Sigmoid colon (tissue), 7 donors: ENCODE measurements at places on chromosomes 4 and X. TPM values are rescaled to one million over a fixed set of nuclear protein-coding genes. Genes with fewer than 3 reads are reported as not detected.

- DNase-seq: no peak
These were observed 52.6 kb downstream of the SGMS2 start for GRCh38 chr4:107877361-107877760.

- peak; percentile 66 for DNase-seq
These were observed 809 bp downstream of the MND1 start for GRCh38 chr4:153345012-153345981.

GRCh38 chrX:119516157-119516702 is 48.0 kb downstream of the SLC25A5 start:
- no peak for DNase-seq

GRCh38 chr4:15683143-15683495 is 1.5 kb downstream of the FAM200B start:
- DNase-seq: no peak

GRCh38 chr4:130043732-130044160 is 947.8 kb downstream of the C4orf33 start:
- no peak for DNase-seq

DNA sequence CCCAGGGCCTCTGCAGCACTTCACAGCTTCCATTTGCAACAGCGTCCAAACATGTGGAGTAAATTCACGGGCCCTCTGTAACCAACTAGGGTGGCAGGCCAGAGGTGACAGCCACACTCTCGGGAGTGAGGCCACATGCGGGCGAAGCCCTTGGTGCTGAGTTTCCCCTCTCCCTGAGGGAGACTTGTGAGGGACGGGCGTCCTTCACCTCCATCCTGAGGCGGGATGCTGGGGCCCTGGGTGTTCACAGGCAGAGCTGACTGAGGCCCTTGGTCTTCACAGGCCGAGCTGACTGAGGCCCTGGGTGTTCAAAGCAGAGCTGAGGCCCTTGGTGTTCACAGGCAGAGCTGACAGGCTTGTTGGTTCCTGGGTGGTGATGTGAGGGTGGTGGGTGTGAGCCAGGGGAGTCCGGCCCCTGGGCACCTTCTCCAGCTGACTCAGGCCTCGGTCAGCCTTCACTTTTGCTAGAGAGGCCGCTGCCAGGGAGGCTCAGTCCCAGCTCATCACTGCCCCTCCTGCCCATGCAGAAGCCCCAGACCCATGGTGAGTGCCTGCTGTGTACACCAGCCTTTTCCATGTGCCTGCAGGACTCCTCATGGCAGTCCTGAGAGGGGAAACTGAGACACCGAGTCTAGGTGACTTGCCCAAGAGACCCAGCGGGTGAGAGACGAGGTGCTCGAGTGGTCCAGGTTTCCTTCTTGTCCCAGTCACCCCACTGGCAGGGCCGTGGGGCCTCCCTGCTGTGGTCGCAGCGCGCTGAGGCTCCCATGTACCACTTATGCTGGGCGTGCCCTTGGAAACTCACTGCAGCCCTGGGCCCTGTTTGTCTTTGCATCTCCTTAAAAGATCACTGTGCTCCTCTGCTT is 8.5 kb downstream of the WFS1 start:
- no peak for DNase-seq

DNA sequence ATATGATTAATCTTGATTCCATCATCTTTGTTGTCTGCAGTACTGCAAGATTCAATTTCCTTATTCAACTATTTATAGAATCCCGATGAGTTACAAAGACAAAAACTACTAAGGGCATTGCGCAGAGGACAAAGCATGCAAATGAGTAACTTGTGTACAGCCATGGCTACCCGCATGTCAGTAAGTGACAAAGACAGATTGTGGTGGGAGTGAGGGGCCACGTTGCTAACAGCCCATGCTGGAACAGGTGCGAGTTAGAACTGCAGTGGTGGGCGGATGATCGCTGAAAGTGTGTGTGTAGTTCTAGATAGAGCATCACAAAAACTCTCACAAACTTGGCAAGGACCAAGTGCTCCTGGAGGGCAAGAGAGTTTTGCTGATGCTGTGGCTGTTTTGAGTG is 49.5 kb downstream of the ACOX3 start:
- DNase-seq: no peak

DNA sequence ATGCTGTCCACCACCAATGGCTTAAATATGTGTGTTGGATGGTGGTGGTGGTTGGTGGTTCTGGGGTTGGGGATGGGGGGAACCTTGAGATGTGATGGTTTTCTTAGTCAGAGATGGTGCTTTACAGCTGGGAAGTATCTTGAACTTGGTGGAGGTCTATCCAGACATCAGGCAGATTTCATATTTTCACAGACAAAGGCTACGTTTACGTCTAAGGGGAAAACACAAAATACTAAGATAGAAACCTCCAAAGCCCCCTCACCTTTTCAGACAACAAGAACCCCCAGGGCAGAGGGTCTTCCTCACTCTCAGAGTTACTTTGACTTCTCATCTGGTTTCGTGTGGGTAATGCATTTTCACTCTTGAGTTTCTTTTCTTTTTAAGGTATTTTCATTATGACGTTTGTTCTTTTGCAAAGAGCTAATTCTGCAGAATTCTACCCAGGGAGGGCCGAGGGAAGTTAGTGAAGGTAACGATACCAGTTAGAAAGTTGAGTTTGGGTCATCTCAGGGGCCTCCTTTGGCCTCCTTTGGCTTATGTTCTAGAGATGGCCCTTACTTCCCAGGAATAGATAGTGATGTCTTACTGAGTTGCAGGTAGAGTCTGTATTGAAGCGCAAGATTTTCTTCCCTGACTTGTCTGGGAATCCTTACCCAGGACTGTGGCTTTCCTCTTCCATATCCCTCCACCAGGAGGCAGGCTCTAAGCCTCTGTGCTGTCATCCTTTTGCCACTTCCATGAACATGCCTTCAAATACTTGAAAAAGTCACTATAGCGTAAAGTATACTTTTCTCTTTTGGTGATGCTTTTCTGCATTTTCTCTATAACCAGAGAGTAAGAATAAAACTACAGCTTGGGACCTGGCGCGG is 31.9 kb downstream of the RHOH start:
- no peak for DNase-seq

DNA sequence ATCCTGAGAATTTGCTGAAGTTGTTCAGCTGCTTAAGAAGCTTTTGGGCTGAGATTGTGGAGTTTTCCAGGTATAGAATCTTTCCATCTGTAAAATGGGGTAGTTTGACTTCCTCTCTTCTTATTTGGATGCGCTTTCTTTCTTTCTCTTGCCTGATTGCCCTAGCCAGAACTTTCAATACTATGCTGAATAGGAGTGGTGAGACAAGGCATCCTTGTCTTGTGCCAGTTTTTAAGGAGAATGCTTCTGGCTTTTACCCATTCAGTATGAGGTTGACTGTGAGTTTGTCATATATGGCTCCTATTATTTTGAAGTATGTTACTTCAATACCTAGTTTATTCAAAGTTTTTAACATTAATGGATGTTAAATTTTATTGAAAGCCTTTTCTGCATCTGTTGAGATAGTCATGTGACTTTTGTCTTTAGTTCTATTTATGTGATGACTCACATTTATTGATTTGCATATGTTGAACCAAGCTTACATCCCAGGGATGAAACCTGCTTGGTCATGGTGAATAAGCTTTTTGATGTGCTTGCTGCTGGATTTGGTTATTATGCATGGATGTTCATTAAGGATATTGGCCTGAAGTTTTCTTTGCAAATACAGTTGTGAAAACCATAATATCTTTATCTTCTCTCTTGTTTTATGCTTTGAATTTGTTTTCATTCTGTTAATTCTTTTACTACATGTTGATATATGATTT is 573.8 kb upstream of the NDST4 start:
- no peak for DNase-seq

GRCh38 chr4:12827966-12828365 is 656.2 kb downstream of the RAB28 start:
- no peak for DNase-seq

DNA sequence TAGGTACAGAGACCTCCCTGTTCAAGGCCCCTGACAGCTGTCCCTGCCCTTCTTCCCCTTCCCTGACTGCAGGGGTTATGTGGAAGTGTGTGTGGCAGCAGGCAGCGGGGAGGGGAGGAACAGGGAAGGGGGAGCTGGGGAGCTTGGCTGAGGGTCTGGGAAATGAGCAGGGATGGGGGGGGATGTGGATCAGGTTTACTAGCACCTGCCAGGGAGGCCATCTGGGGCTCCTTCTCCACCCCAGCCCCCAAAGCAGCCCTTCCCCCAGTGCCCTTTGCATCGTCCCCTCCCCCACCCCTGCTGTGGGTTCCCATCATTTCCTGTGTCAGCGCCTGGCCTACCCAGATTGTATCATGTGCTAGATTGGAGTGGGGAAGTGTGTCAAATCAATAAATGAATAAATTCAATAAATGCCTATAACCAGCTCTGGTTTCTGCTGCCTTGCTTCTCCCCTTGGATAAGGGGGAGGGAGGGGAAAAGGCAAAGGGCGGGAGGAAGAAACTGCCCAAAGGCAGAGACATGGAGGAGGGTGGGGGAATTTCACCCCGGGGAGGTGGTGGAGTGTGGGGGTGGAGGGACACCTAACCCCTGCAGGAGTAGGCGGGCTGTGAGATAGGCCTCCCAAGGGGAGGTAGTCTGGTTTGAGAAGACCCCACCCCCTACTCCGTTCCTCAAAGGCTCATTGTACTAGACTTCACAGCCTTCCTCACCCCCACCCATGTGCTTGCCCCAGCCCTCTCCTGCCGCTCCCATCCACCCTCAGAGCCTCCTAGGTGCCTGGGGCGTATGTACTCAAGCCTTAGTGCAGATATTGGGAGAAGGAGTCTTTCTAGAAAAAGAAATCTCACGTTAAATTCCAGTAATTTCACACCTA is 3.2 kb downstream of the CXorf65 start:
- peak; percentile 59 for DNase-seq

- no peak for DNase-seq
These were observed 11.3 kb upstream of the BTC start for GRCh38 chr4:74805601-74806000.

- DNase-seq: no peak
These were observed 4.7 kb downstream of the RASGEF1B start for GRCh38 chr4:81466841-81467671.

DNA sequence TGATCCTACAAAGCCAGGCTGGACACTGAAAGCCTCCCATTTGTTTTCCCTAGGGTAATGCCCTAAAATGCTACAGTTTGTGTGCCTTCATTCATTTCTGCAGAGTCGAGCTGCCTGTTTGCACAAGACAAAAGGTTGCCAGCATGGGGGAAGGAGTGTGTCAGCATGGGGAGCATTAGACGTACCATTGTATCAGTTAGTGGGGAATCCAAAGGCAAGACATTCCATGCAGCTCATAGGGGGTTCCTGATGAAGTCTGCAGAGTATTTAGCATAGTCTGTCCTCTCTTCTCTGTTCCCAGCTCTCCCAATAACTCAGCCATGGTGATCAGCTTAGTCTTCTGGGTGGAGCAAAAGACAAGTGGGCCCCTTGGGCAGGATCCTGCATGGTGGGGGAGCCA is 276.9 kb upstream of the PCDH7 start:
- DNase-seq: no peak

Gene CLDN22
- total RNA-seq: not detected

Gene EREG
- total RNA-seq: 2.0 TPM

Gene COL4A5
- total RNA-seq: 4.8 TPM

Gene ABCG2
- 1.3 TPM for total RNA-seq
